ENCODE measurements at places on chromosomes 11 and 22.

GRCh38 chr22:45916515-45916914, 60.4 kb downstream of the WNT7B start:
- DNase-seq = no peak

- DNase-seq = no peak
These were observed 79.3 kb upstream of the PRR5 start for GRCh38 chr22:44622679-44623078.

- no peak for DNase-seq
These were observed 31.6 kb upstream of the GAL start for GRCh38 chr11:68652683-68653156.

- no peak for DNase-seq
These were observed 11.8 kb downstream of the SWAP70 start for GRCh38 chr11:9675691-9676090.

DNA sequence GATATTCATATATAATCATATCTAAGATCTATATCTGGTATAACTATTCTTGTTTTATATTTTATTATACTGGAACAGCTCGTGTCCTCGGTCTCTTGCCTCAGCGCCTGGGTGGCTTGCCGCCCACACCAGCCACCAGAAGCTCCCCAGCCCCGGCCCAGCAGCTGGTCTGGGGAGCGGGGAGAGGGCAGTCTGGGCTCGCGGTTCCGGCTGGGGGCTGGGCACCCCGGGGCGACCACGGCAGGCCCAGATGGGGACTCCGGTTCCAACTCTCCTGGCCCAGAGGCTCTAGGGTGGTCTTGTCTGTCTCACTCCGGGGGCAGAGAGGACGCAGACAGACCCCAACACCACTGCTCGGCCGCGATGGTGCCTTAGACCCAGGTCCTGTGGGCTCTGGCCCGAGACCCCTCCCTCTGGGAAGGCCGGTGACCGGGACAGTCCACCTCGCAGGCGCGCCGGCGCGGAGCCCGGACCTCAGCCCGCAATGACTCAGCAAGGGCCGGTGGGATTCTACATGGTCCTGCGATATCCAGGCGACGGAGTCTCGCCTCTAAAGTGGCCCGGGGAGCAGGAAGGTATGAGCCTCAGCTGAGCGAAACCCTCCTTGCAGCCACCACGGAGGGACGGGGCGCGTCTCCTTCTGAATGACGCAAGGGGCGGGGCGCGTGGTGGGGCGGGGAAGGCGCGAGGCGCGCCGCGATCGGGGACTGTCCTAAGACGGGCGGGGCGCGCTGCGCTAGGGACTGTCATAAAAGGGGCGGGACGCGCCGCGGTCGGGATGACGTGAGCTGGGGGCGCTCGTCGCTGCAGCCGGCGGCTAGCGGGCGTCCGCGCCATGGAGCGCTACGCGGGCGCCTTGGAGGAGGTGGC, at the start of gene DGCR6:
TSS of gene DGCR6 (plus strand) at position 781 of the 870 bp plus-strand sequence. CDS start at position 836, 55 bp downstream.
- DNase-seq = no peak

GRCh38 chr11:43399983-43400630, 41.4 kb downstream of the TTC17 start:
- DNase-seq = no peak

All from GM12878 (cell line).